Stimulated activated CD4-positive, alpha-beta T cell treated with anti-CD3 and anti-CD28 coated beads, Interleukin-2, amount 100 ng/mL, for 48 hours (primary cell): ENCODE measurements at places on chromosomes 2 and 18.

DNA sequence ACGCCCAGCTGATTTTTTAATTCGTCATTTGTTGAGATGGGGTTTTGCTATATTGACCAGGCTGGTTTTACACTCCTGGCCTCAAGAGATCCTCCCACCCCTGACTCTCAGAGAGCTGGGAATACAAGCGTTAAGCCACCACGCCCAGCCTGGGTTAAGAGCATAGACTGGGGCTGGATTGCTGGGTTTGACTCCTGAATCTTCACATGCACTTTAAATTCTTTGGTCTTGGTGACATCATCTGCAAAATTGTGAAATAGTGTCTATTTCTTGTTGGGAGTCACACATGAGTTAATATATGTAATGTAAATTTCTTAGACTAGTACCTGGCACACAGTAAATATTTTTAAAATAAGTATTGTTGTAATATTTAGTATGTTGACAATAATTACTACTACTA lies 257.4 kb downstream of the DOK6 start:
- DNase-seq, result no peak

DNA sequence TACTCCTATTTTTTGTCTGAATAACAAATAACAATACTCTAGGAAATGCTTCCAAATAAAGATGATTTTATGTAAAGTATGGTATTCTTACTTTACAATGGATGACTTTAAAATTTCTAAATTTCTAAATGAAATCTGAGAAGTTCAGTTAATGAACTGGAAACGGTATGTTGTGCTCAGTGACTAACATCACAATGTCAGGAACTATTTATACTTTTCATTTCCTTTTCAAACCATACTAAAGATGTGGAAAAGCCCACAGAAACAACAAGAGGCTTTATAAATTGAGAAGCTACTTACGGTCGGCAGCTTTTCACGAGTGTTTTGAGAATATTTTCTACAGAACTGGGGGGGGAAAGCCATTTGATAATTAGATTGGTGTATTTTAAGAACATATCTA lies 31.1 kb downstream of the PSME4 start:
- DNase-seq, result no peak

DNA sequence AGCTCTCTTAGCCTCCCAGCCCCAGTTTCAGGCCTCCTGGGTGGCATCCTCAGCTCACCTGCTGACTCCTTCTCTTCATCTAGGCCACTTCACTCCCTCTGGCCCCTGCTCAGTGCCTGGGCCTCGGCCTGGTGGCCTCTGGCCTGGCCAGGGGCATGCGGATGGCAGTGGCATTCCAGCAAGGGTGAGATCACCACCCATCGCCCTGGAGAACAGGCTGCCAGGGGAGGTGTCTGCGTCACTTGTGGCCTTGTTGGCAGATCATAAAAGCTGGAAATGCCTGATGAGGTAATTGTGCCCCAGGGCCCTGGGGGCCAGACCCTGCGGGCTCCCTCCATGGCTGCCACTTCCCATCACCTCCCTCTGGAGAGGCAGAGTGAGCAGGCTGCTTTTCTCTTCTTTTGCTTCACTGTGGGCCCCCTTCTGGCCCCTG lies 72.5 kb upstream of the SMAD2 start:
- no peak for DNase-seq

DNA sequence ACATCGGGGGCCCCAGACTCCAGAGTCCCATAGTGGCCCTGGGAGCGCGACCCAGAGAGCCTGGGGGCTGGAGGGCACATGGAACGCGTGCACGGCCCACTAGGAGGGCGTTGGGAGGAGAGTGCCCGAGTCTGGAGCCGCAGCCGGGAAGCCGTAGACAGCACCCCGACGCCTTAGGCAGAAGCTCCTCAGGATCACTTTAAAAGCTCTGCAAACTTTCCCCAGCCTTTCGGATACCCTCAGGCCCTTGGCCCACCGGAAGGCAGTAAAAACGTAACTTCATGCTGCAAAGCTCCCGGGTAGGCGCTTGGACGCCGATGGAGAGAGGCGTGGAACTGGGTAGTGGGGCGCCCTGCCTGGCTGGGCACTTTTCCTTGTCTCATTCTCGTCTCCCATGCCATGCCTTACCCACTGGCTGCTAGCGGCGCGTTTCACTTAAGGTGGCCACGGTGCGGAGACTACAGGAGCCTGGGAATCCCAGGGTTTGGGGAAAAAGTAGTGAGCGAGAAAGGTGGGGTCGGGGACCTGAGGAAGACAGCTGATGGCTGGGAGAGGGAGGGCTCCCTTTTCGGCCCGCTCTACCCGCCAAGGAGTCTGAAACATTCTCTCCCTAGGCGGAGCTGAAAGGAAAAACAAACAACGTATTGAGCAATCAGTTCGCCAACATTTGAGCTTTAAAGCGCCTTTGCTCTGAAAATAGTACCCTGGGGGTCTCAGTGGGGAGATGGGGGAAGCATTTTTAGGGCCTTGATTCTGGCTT lies 141.8 kb downstream of the MEIS1 start:
- DNase-seq, result no peak

DNA sequence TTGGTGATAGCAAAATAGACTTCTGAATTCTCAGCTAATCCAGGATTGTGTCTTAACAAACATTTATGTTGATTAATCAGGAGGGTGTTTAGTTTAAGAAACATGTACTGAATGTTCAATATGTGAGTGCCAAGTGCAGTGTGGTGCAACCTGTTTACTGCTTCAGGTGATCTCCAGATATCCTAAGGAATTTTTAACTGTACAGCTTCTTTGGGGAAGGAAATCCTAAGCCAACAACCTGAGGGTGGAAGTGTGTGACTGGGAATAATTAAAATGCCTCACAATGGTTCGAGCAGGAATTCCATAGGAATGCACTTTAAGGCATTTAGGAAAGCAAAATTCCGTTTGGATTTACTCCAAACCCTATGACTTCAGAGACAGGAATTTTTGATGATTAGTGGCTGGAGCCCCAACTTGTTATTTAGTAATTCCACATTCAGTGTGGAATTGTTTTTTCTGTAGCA lies 16.4 kb downstream of the CRIM1 start:
- no peak for DNase-seq

DNA sequence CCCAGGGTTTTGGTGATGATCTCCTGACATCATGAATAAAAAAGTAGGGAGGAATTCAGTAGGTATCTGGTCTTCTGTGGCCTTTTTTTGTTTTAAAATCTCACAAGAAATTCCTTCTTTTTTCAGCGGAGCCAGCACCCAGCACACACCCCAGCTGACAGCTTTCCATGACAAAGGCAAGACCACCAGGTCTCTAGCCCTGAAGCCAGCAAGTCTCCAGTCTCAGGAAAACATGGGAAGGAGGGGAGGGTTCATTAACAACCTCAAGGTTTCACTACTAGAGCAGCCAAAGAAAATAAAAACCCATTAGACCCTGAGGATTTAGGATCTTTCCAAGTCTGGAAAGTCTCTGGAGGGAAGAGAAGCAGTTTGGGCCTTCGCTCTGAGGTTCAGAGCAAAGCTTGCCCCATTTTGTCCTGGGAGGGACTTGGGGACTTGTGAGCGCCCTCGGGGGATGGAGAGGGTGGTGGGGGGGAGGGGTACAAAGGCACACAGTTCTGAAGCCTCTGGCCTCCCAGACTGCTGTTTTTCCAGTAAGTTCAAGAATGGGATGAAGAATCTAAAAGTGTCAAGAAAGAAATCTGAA lies 9.0 kb downstream of the FOXI3 start:
- DNase-seq, result no peak

DNA sequence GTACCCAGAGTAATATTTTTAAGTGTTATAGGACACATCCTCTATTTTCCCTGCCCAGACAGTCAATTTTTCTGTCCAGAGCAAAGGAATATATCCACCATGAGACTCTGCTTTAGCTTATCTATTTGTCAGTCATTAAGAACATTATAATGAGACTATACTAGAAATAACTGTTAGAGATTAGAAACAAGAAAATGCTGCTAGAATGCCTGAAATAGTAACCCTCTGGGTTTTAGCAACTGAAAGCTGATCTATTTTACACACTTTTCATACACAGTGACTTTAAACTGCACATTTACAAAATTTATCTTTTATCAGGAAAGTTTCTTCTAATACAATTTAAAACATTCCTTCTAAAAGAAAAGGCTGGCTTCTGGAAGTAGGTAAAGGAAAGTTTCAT lies 39.6 kb downstream of the MBD2 start:
- no peak for DNase-seq

- DNase-seq, result peak; percentile 13
These were observed 578 bp downstream of the IWS1 start for GRCh38 chr2:127525691-127526131.

DNA sequence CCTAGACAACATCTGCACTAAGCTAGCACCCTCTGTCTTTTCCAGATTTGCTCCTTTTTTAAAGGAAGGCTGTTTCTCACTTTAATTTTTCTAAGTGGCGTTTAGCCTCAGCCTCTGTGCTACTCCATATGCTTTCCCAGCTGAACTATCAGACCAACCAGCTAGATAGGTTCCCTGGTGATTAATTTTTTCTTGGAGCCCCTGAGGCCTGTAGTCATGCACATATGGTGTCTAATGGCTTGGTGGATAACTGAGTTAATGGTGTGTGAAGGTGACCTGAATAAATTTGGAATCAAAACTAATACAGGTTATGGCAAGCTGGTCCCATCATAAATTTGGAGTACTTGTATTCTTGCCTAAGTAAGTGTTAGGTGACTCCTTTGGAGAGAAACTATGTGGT lies 135.5 kb downstream of the MGAT5 start:
- no peak for DNase-seq

GRCh38 chr18:3583873-3584247 lies 133.9 kb downstream of the TGIF1 start:
- DNase-seq, result no peak

GRCh38 chr2:134578316-134578715 lies 140.5 kb downstream of the TMEM163 start:
- no peak for DNase-seq

- no peak for DNase-seq
These were observed 2.4 kb upstream of the PAX3 start for GRCh38 chr2:222301053-222301795.

DNA sequence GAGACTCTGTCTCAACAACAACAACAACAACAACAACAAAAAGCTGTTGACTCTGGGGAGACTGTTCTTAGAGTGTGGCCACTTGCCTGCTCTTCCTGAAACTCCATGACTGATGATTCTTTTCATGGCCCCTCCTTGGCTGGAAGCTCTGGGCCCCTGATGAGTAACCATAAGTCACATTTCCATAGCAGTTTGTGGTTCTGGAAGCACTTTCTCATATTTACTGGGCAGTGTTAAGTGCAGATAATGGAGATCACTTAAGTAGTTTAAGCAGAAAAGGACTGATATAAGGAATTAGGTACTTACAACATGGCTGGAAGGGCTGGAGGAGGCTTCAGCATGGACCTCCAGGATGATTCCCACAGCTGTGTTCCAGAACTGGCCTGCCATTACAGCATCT lies 147.3 kb upstream of the DLX2 start:
- no peak for DNase-seq

GRCh38 chr2:43486603-43487002 lies 109.2 kb downstream of the THADA start:
- DNase-seq, result no peak

DNA sequence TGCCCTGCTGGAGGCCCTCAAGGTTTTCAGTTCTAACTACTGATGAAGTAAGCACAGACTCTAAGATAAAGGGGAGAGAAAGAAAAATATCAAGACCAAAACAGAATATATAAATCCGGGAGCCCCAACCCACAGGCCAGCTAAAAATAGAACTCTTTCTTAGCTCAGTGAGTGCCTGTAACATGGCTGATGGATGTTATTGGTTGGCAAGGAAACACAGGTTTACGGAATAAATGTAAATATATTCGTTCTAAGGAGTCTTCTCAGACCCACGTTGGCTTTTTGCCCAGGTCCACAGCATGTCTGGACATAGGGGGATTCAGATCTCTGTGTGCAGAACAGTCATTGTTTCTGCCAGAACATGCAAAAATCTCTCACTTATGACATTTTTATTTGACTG lies 139.0 kb upstream of the SERPINE2 start:
- DNase-seq, result no peak

- no peak for DNase-seq
These were observed 78.8 kb upstream of the TTC21B start for GRCh38 chr2:166032361-166032760.

DNA sequence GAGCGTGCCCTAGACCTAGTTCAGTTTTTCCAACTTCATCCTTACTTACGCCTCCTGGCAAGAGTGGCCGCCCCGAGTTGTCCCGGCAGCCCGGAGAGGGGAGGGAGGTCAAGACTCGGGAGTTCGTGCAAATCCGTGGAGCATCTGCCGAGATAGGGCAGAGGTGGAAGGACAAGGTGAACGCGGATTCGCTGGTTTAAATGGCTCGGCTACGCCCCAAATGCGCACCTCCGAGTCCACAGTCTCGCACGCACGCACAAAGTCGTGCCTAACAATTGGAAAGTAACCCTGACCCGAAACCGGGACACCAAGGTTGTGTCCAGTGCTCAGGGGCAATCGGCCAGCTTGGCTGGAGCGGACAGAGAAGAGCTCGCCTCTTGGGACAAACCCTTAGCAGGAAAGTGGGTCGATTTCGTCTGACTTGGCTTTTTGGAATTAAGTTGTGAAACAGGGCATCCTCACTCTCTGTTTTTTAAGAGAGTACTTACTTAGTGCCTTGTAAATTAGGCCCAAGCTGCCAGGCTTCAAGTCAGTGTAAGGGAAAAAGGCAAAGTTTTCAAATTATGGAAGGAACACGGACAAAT lies 726 bp upstream of the SS18 start:
- no peak for DNase-seq

DNA sequence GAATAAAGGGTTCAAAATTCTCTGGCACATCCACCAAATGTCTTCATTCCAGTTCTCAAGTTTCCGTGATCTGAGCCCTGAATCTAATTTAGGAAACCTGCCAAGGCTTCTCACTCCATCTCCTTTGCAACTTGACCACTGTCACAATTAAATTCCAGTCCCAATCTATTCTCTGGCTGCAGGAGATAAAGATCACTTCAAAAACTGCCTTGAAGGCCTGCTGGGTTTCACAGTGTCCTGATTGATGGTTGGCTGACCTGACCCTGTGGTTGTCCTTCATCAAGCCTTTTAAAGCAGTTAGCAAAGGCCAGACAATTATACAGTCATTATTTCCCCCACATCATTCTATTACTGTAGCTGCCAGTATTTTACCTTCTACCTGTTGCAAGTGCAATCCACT lies 60.3 kb upstream of the DNAJC10 start:
- DNase-seq, result no peak

DNA sequence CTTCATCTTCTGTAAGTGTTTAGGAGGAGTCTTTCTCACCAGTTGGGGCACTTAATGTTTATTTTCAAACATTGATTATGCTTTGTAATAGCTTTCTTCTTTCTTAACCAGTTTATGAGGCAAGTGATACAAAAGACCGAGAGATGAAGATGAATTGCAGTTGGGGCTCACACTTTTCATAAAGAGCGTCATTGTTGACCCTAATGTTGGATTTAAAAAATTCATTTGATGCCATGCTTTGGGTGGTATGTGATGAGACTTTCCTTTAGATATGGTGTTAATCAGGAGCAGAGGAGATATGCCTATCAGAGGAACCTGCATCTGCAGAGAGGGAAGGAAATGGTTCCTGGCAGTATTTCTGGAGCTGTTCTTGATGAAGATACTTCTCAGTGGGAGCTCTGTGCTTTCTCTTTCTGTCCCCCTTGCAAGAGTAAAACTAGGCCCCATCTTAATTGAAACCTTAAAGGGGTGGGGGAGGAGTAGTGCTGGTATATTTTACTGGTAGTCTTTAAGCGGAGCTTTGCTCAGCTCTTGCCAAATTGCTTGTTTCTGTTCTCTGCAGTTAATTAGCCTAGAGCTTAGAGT lies 2.3 kb downstream of the EML4 start:
- DNase-seq, result no peak
